GM23248 (cell line): ENCODE measurements at places on chromosomes 2 and 18. TPM values are rescaled to one million over a fixed set of nuclear protein-coding genes. Genes with fewer than 3 reads are reported as not detected.

Gene C1GALT1C1L
- not detected in 2 replicates for total RNA-seq

- no peak overlapping the region for H3K4me3 ChIP-seq
- no peaks in the 10 kb centered on the region for H3K27me3 ChIP-seq
- no peak for DNase-seq
- no peaks in the 10 kb centered on the region for H3K36me3 ChIP-seq
- H3K27ac ChIP-seq = no peak overlapping the region
- no peaks in the 10 kb centered on the region for H3K4me1 ChIP-seq
Observed at GRCh38 chr2:112699984-112700667, 20.7 kb upstream of the NT5DC4 start.

DNA sequence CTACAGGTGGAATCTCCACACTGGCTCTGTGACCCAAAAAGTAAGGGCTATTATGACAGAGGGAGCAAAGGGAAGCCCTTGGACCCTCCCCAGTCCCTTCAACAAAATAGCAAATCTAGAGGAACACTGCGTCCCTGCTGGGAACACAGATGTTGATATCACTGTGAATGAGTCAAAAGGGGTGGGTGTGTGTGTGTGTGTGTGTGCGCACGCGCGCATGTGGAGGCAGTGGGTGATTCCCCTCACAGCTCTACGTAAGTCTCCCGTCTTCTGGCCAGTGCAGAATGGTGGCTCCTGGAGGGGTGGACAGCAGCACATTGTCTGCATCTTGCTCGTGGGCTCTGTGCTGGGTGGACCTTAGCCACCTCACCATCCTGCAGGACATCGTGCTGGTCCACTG lies 7.8 kb upstream of the C2orf72 start:
- no peaks in the 10 kb centered on the region for H3K4me1 ChIP-seq
- H3K4me3 ChIP-seq = no peak overlapping the region
- peaks cover 29% of the 10 kb centered on the region for H3K27me3 ChIP-seq
- no peak for DNase-seq
- H3K36me3 ChIP-seq = no peaks in the 10 kb centered on the region

Gene MC2R
- total RNA-seq = not detected in 2 replicates

DNA sequence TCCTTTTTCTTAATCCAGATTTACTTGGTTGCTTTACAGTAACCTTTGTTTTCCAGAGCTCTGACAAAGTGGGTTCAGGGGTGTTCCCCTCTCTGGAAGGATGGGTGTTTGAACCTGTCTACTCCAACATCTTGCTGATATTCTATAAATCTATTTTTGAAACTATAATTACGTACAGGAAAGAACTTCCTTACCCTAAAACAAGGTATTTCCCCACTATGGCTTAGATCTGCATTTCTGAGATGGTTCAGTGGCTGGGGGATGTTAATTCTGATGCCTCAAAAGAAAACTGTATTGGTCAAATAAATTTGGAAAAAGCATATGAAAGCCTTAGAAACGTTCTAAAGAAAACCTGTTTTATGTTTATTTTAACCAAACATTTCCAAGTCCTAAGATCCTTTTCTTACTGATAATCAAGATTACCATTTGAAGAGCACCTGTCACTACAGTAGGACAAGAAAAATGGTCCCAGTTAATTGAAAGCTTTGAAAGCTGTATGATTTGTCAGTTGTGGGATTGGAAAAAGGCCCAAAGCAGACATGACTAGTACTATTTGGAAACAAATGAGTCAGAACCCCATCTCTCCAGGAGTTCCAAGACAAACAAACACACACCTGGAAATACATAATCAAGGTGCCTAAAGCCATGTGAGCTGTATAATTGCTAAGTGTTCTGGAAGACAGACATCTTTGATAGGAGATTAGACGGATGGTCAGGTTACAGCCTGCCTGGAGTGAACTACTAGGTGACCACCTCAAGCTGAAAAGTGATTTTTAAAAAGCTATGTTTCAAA lies 57.5 kb downstream of the KDM3A start:
- peak; percentile 33 for DNase-seq
- H3K27ac ChIP-seq = no peak overlapping the region
- no peak overlapping the region for H3K4me3 ChIP-seq
- H3K36me3 ChIP-seq = peaks cover 54% of the 10 kb centered on the region
- no peaks in the 10 kb centered on the region for H3K27me3 ChIP-seq
- no peaks in the 10 kb centered on the region for H3K4me1 ChIP-seq

DNA sequence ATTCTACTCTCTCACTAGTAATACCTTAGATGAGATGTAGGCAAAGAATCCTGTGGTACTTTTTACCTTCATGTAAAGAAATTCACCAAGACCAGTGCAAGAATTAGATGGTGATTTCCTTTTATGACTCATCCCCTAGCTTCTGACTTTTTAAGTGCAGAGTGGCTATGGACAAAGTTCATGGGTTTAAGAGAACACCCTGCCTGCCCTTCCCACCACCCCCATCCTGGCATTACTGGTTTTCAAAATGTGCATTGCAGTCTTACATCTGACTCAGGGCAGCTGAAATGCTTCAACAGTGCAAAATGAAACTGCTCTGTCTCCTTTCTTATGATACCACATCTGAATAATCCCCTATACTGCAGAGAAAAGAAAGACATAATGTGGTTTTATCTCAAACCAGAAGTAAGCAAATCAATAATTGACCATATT lies 22.6 kb downstream of the MAIP1 start:
- no peaks in the 10 kb centered on the region for H3K27me3 ChIP-seq
- H3K27ac ChIP-seq = peak overlapping the region; percentile 61
- H3K4me1 ChIP-seq = peaks cover 45% of the 10 kb centered on the region
- DNase-seq = peak; percentile 81

GRCh38 chr2:183614799-183615435 lies 490.7 kb downstream of the NUP35 start:
- no peak overlapping the region for H3K4me3 ChIP-seq
- no peak for DNase-seq
- H3K4me1 ChIP-seq = no peaks in the 10 kb centered on the region
- H3K27ac ChIP-seq = no peak overlapping the region
- H3K27me3 ChIP-seq = no peaks in the 10 kb centered on the region

DNA sequence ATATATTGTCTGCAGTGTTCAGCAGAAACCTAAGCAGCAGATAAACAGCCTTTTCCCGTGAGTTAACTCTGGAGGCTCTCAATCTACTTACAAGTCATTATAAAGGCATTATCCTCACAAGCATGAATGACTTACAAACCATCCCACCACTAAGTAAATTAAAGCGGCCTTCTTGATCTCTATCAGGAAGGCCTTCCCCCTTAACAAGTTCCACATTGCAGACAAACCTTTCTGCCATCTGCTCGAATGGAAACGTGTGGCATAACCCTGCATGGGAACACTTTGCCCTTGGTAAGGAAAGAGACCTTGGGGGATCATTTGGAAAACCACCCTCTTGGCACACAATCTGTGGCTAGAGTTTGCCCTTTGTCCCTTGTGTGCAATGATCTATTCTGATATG lies 199.5 kb downstream of the OSR1 start:
- no peak for DNase-seq
- 0 out of 2 replicates have a peak, but pooled peaks cover 4% of the 10 kb centered on the region for H3K36me3 ChIP-seq
- H3K4me3 ChIP-seq = no peak overlapping the region
- H3K4me1 ChIP-seq = no peaks in the 10 kb centered on the region

DNA sequence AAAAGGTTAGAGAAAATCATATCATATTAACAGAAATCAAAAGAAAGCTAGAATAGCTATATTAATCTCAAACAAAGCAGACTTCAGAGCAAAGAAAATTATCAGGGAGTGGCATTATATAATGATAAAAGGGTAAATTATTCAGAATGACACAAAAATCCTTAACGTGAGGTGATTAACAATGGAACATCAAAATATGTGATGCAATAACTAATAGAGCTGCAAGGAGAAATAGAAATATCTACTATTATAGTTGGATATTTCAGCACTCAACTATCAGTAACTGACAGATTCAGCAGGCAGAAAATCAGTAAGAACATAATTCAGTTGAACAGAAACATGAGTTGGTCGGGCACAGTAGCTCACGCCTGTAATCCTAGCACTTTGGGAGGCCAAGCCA lies 275.1 kb upstream of the FSIP2 start:
- H3K27me3 ChIP-seq = no peaks in the 10 kb centered on the region
- no peak overlapping the region for H3K4me3 ChIP-seq
- no peaks in the 10 kb centered on the region for H3K4me1 ChIP-seq

DNA sequence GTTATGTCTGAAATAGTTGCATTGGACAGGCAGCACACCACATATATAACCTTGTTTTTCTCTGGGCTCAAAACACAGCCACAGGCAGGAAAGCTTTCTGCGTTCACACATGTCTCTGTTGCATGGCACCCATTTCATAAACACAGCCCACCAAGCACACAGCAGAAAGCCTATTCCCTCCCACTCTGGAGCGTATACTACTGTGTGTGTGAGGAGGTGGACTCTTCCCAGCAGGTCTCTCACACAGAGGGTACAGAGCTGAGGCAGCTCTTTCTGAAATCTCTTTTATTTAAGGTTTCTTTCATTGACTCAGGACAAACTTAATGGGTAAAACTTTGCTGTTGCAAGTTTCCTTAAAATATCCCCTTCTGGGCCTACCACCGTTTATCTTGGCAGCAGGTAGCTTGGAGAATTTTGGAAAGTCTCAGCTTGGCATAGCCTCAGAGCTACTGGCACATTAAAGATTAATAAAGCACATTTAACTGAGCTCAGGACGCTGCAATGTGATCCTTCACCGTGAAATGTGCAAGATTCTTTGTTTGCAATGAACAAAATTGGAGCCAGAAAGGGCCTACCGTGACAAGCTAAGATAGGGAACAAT lies 105.1 kb upstream of the NCKAP5 start:
- peaks cover 33% of the 10 kb centered on the region for H3K4me1 ChIP-seq
- no peaks in the 10 kb centered on the region for H3K27me3 ChIP-seq
- H3K36me3 ChIP-seq = no peaks in the 10 kb centered on the region
- H3K27ac ChIP-seq = no peak overlapping the region

GRCh38 chr2:204170411-204170810 lies 233.8 kb downstream of the ICOS start:
- DNase-seq = no peak
- no peaks in the 10 kb centered on the region; the same call in none of the 2 replicates for H3K27me3 ChIP-seq

GRCh38 chr2:142688856-142689605 lies 188.4 kb upstream of the KYNU start:
- H3K27ac ChIP-seq = no peak overlapping the region
- DNase-seq = no peak
- H3K4me3 ChIP-seq = no peak overlapping the region
- H3K27me3 ChIP-seq = no peaks in the 10 kb centered on the region

DNA sequence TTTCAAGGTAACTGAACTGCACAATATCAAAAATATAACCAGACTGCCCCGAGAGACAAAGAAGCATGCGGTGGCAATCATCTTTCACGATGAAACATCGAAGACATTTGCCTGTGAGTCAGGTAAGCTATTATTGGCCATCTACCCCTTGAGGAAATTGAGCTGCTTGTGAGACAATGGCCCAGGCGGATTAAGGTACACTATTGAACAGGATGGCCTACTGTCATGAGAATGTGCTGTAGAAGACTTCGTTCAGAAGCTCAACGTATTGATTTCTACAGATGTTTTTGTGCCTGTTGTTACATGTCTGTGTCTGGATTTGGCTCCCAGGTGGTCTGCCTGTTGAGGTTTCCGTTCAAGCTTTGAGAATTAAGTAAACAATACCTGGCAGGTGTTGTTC lies 198.7 kb downstream of the DOK6 start:
- H3K4me3 ChIP-seq = no peak overlapping the region
- no peaks in the 10 kb centered on the region for H3K4me1 ChIP-seq
- H3K36me3 ChIP-seq = no peaks in the 10 kb centered on the region
- no peaks in the 10 kb centered on the region for H3K27me3 ChIP-seq
- no peak overlapping the region for H3K27ac ChIP-seq
- DNase-seq = no peak

DNA sequence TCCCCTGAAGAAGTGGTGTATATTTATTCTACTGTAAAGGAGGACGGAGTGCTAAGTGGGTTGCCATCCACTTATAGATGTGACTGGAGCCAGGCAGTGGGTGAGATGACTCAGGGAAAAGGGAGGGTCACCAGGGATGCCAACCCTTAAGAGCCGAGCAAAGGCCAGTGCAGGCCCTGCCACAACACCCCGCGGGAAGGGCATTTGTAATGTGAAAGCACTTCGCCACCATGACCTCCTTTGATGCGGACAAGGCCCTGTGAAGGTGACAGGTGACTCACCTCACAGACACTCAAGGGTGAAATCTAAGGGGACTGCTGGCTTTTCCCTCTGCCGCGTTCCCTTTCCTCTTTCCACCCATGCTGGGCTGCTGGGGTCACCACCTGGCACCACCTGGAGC lies 50.2 kb upstream of the MRPL33 start:
- H3K27ac ChIP-seq = no peak overlapping the region
- no peaks in the 10 kb centered on the region for H3K27me3 ChIP-seq
- H3K4me3 ChIP-seq = no peak overlapping the region
- no peaks in the 10 kb centered on the region for H3K36me3 ChIP-seq
- DNase-seq = no peak
- H3K4me1 ChIP-seq = peaks cover 46% of the 10 kb centered on the region

GRCh38 chr18:54720620-54721019 lies 107.7 kb upstream of the RAB27B start:
- H3K36me3 ChIP-seq = no peaks in the 10 kb centered on the region
- no peaks in the 10 kb centered on the region for H3K27me3 ChIP-seq
- DNase-seq = no peak

DNA sequence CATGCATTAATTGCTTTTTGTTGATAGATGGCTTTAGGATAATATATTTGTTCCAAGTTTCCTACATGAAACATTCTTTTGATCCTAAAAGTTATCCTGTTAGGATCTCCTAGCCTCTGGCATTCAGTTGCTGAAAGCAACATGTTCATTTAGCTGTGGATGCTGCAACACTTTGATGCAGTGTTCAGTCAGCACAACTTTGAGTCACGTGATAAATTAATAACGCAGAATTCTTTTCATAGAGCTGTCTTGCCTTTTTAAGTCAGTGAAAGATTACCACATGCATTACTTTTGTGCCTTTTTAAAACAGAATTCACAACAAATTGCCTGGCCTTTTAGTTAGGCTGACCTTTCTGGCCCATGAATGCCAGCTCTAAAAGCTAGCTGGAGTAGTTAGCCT lies 1467.9 kb upstream of the ZEB2 start:
- no peak overlapping the region for H3K27ac ChIP-seq
- no peak for DNase-seq
- no peaks in the 10 kb centered on the region for H3K27me3 ChIP-seq
- no peaks in the 10 kb centered on the region for H3K36me3 ChIP-seq

DNA sequence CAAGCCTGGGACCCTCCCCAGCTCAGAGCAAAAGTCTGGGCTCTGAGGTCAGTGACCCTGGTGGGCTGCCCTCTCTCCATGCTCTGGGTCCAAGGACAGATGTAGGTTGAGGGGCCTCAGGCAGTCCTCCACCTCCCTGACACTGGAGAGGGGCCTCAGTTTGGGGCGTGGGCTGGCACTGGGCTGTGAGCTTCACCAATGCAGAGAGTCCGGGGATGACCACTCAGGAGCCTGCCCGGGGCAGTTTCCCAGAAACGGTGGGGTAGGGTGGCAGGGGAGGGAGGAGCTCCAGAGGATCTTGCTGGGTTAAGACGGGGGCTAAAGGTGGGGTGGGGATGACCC lies 40.5 kb upstream of the SMAD7 start:
- no peaks in the 10 kb centered on the region for H3K36me3 ChIP-seq
- no peak for DNase-seq
- no peak overlapping the region for H3K4me3 ChIP-seq
- peaks cover 32% of the 10 kb centered on the region for H3K4me1 ChIP-seq
- H3K27ac ChIP-seq = no peak overlapping the region

Gene CCDC141
- not detected in 2 replicates for total RNA-seq

- H3K27me3 ChIP-seq = no peaks in the 10 kb centered on the region
- no peak overlapping the region for H3K27ac ChIP-seq
- no peaks in the 10 kb centered on the region for H3K36me3 ChIP-seq
- H3K4me1 ChIP-seq = 0 out of 2 replicates have a peak, but pooled peaks cover 4% of the 10 kb centered on the region
- peak; percentile 23 for DNase-seq
Observed at GRCh38 chr2:650343-651310, 26.6 kb downstream of the TMEM18 start.

Gene NBEAL1
- 36.0 and 45.1 TPM in 2 replicates for total RNA-seq

Gene BIN1
- total RNA-seq = 33.0 and 33.1 TPM in 2 replicates

- no peak overlapping the region for H3K27ac ChIP-seq
- no peaks in the 10 kb centered on the region for H3K27me3 ChIP-seq
- peaks cover 38% of the 10 kb centered on the region for H3K4me1 ChIP-seq
Observed at GRCh38 chr2:158815166-158815565, 20.0 kb downstream of the DAPL1 start.

Gene DSG2
- total RNA-seq = under 0.01 TPM in 1 of 2 replicates, not detected in the other
